Activated CD4-positive, alpha-beta T cell treated with anti-CD3 and anti-CD28 coated beads for 48 hours (primary cell): ENCODE measurements at places on chromosomes 16 and 17.

GRCh38 chr17:81207610-81208581 is 14.9 kb downstream of the CEP131 start:
- DNase-seq, result no peak

- peak; percentile 63 for DNase-seq
These were observed 43.4 kb downstream of the ZNF276 start for GRCh38 chr16:89764711-89765201.

DNA sequence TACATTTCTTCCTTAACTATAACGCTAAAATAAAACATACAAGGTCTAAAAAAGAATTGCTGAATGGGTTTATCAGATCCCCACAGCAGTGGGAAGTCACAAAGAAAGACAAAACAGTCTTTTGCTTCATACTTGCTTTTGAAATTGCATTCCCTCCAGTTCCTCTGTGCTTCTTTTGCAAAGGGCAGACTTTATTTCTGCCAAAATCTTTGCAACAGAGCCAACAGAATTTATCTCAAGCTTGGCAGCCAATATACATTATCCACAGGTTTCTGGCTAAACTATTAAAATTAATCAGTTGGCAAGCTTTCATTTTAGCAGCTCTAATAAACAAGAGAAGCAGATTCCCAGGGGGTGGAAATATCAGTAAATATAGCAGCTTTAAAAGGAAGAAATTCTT is 378.9 kb upstream of the CA10 start:
- DNase-seq, result no peak

- DNase-seq, result no peak
These were observed 82.6 kb upstream of the MPHOSPH6 start for GRCh38 chr16:82252582-82252981.

DNA sequence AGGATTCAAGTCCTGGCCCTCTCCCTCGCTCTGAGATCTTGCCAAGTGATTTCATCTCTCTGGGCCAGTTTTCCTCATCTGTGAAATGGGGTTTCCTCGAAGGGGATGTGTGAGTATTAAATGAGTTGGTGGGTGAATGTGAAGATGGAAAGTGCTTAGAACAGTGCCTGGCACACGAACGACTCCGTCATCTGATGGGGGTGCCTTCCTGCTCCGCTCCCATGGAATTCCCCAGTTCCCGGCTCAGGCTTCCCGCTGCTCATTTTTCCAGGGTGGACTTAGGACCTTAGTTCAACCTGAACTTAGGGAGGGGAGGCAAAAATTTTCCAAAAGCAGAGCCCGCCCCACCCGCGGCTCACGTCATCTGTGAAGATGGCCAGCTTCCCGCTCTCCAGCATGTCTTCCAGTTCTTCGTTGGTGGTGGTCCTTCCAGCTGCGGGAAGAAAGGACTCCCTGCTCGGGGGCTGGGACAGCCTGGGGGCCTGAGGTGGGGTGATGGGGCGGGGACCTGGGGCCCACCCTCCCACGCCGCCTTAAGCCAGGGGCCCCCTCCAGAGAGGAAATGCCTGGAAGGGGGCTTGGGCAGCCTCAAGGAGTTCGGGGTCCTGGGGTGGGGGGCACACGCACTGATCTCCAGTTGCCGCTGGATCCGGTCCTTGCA is 11.4 kb downstream of the HSD3B7 start:
- no peak for DNase-seq

DNA sequence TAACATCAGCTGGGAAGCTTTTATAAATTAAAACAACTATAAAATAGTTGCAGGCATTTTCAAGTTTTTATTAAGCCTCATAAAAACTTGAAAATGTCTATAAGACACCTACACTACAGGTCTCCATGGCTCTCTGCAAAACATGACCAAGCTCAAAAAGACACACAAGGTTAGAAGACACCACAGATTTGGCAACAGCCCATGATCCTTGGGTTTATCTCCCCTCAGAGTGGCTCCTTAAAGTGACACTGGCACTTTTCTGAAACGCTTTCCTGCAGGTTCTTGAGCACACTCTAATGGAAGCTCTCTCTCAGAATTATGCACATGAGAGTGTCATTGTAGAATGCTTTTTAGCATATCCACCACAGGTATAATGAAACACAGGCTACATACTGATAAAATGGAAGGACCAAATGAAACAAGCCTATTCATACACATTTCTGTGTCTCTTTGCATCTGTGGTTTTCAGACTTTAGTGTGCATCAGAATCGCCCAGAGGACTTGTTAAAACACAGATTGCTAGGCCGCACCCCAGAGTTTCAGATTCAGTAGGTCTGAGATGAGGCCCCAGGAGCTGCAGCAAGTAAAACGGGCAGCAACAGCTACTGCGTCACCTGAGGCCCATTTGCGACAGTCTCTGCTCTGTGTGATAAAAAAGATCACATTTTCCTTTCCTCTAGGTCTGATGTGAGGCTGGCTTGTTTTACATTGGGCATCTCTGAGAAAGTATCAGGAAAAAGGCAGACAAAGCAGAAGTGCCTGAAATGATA is 75.0 kb upstream of the WSB1 start:
- DNase-seq, result peak; percentile 29

GRCh38 chr16:85888405-85889331 is 10.3 kb upstream of the IRF8 start:
- DNase-seq, result peak; percentile 49

DNA sequence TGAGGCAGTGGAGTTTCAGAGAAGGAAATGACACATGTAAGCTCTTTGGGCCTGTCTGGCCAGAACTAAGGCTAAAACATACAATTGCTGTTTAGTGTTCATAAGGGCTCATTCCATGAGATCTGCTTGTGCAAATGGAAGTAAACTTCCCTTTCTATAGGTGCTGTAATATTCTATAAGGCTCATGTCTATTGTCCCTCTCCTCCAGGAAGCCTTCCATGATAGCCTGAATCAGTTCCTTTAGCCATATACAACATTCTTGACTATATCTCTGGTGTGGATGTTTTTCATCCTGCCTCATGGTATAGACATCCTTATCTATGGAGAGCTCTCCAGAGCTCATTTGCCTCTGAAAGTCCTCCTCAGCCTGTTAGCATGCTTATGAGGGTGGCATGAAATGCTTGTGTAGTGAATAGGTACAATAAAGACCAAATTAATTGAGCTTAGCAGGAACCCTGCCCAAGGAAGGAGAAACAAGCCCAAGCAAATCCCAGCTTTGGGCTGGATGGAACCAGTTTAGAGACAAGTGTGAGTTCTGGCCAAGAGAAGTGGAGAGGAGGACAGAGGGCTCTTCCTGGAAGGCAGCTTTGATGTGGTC is 1.6 kb upstream of the ETV4 start:
- DNase-seq, result no peak

DNA sequence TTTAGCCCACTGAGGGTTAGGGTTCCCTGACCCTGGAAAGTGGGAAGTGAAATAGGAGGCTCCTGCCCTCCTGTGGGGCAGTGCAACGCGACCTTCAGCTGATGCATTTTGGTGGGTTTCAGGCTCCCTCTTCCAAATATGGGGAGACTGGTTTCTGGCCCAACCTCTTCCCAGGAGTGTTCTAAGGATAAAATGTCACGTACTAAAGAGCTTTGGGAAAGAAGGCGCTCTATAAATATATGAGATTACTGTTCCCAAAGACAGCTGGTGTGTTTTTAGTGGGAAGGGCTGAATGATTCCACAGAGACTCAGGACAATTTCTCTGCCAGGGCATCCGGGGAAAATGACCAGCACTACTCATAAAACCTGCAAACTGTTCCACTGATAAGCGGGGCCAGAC is 9.8 kb downstream of the SLC35B1 start:
- no peak for DNase-seq

DNA sequence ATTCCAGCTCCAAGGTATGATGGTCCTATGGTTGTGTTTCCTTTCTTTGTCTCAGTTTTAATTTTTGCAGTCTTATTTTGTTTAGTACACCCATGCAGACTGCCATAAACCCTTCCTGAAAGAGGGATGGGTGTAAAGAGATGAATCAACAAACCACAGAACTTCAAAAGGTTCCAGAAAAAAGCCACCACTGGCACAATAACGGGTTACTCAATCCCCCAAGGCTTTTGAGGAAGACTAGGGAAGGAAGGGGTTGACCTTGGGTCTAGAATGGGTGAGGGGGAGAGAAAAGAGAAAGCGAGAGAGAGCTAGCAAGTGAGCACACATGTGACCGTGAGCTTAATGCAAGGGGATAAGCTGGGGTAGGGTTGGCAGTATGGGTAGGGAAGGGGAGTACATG is 168.1 kb downstream of the XYLT1 start:
- DNase-seq, result no peak

GRCh38 chr17:60920107-60920506 is 242.5 kb downstream of the BCAS3 start:
- DNase-seq, result no peak

DNA sequence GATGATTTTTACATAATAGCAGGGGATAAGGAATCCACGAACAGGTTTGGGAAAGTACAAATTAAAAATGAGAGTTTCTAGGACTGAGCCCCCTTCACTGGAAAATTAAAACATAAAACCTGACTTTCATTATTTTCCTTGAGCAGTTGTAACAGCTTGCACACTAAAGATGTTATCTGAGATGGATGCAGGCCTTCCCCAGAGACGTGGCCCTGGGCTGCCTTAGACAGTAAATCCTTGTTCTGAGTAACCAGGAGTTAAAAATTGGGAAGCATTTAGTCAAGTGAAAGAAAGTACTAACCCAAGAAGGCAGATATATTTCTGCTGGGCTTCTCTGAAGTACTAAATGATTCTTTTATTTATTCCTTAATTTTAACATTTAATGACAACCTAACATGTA is 432.2 kb upstream of the KIF2B start:
- no peak for DNase-seq

DNA sequence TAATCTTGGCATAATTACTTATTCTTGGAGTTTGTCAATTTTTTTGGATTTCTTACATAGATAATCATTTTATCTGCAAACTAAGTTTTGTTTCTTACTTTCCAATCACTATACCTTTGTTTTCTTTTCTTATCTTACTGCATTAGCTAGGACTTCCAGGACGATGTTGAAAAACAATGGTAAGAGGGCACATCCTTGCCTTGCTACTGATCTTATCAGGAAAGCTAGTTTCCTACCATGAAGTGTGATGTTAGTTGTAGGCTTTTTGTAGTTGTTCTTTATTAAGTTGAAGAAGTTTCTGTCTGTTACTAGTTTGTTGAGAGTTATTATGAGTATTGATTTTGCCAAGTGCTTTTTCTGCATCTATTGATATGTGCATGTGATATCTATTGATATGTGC is 31.0 kb downstream of the CDH13 start:
- DNase-seq, result no peak

- no peak for DNase-seq
These were observed 68.9 kb downstream of the ABCC6 start for GRCh38 chr16:16154281-16154951.

- peak; percentile 67 for DNase-seq
These were observed 1.0 kb downstream of the MCRIP1 start for GRCh38 chr17:81831957-81832607.

DNA sequence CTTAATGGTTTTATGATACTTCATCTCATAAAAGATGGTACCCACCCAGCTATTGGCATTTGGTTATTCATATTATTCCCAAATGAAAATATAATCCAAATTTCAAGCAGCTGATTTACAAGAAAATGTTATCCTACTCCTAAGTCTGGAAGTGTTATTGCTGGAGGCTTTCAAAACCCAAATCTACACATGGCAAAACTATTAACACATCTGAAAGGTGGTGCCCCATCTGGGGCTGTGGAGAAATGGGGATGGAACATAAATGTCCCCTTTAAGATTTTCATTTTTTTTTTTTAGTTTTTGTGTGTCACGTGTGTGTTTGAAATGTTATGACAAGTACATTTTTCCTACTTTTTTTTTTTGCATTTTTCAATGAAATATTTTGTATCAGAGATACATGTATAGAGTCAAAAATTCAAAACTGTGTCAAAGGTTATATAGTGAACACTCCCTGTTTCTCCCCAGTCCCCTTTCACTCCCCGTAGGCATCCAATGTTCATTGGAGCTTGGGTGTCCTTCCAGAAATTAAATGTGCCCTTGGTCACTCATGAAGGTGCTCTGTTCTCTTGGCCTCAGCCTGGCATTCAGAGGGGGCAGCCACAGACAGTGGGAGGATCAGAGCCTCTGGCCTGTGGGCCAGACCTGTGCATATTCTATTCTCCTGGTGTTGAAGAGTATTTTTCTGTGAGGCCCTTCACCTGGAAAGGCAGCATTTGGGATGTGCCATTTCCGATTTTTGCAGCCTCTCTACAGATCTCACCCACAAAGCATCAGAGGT is 79.1 kb downstream of the CLEC16A start:
- DNase-seq, result no peak

- DNase-seq, result no peak
These were observed 1422.6 kb upstream of the CDH8 start for GRCh38 chr16:63458846-63459245.
